ENCODE measurements at places on chromosomes 11 and 22.

DNA sequence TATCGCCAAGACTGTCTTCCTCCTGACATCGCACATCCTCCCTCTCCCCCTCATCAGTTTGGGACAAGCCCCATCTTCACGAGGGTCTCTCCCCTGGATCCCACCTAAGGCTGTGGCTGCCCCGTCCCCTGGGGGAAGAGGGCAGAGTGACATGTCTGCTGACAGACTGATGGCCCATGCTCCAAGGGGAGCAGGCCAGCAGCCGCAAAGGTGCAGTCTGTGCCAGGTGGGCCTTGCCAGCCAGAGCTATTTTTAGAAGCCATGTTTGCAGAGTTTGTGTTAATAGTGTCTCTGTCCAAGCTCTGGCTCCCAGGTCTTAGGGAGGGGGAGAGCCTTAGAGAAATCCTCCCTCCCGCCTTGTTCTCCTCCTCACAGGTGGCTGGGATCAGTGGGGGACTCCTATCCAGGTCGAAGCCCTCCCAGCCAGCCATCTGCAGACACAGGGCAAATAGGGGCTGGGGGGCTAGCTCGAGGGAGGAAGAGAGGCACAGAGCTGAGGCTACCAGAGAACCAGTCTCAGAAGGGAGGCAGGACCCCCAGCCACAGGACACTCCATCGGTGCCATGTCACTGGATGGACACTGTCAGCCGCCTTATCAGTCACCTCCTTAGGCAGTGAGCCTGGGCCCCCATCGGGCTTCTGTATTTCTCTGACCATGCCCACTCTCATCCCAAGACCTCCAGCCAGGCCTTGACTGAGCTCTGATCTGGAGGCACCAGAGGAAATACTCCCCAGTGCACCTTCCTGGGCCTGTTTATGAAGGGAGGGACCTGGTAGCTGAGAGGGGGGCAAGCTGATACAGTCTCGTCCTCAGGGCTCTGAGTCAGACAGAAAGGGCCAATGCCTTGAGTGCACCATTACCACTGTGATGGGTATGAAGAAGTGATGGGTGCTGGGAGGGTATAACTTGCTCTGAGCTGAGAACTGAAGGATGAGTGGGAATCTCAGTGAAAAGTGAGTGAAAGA is 49.3 kb downstream of the CHRDL2 start:
- no peak for DNase-seq

DNA sequence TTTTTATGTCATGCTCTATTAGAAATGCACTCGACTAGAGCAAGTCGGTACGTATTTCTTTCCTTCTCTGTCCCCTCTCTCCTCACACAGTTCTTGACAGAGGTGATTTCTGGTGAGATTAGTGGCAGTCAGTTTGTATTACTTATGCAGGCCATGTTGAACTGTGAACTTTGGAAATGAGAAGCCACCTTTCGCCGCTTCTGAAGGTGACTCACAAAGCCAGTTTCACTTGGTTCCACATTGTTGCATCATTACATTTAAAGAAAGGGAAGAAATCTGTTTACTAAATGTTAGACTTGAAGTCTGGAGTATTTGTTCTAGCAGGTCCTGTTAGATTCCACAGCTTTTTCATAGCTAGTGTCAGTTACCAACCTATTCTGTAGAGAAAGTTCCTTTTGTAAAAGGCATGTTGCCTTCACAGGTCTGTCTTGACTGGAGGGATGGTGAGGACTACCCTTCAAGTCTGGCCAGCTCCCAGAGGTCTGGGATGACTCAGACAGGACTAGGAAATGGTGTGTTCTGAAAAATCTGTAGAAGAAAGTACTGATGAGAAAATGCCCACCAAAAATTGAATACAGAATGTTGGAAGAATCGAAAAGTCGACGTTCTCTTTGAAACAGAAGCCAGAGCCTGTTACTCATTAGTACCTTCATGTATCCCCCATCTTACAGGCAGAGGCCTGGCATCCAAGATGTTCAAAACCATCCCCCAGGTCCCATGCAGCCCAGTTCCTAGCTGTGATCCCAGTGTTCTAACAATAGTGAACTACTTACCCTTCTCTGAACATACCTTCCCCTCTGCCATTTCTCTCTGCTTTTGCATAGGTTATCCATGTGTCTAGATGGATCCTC is 181.4 kb downstream of the DBX1 start:
- DNase-seq = no peak

DNA sequence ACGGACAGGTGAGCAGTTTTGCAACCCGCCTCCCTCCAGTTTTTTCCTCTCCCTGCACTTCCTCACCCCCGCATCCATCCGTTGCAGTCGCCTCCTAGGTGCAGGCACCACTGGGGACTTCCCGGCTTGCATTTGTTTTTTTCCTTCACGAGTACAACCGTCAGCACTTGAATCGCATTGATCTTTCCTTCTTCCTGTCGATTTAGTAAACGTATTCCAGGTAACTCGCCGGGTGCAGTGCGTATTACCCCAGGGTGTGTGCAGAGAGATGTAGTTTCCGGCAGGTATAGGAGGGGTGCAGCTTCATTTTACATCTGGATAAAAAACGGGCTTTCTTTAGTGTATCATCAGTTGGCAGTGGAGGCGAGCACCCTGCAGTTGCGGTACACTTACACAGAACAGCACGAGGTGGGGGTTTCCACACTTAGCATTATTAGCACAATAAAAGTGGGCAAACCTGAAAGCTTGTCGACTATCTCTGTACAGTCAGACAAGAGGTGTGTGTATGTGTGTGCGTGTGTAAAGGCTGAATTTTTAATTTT is at the start of gene SORL1-AS1:
TSS of gene SORL1-AS1 (minus strand) at position 359 of the 542 bp plus-strand sequence.
- DNase-seq = peak; percentile 67

DNA sequence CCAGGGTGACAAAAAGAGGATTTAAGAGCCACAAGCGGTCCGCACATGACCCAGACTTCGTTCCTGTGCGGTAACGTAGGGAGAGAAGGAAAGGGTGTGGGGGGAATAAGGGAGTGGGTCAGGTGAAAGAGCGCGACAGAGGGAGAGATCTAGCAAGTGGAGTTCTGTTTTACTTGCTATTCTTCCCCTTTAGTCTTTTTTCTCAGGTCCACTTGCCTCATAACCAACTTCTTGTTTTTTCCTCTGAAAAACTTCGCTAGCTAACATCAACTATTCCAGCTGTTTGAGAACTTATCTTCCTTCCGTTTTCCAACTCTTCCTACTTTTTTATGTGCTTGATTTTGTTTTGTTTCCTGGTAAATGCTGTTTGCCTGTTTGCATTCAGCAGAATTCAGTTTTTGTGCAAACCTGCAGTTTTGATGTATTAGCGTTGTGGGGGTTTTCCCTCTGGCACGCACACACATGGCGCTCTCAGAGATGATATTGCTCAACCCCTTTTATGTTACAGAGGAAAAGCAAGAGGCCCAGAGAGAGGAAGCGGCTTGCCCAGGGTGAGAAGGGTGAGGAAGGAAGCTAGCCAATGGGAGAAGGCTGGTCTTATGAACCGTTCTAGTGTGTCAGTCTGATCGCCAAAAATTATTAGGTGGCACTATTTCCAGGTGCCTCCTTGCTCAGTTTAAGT is 592 bp upstream of the CTSC start:
- peak; percentile 31 for DNase-seq

- DNase-seq = no peak
These were observed 5.3 kb downstream of the EXPH5 start for GRCh38 chr11:108588287-108588686.

DNA sequence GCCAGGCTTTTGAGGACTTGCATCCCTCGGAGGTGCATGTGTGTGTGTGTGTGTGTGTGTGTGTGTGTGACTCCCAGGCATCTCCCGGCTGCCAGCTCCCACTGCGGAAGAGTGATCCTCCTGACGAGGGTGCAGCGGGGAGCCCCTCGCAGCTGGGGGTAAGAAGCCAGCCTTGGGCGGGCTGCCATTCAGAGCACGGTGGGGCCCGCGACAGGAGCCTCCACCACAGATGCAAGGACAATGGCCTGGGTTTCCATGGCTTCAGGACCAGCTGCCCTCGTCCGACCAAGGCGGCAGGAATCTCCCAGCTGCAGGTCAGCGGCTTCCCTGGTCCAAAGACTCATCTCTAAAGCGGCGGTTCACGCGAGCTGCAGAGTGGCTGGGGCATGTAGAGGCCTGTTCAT is 908.5 kb downstream of the BRD1 start:
- DNase-seq = no peak

DNA sequence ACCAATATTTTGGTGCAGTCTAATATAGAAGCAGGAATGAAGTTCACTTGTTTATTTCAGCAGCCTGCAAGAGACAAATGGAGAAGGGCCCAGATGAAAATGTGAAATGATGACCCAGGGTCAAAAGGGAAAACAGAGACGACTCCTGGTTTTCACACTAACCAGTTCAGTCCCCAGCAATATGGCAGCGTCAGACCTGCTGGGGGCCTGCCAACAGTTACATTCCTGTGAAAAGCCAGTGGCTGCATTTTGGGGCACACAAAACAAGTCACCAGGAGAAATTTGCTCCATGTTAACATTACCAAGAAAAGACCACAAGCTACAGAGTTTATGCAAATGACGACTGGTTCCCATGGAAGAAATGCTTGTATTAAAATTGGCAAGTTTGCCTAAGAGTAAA is 80.2 kb downstream of the CCDC34 start:
- DNase-seq = no peak

GRCh38 chr22:19868333-19868732 is 13.7 kb upstream of the GNB1L start:
- no peak for DNase-seq

DNA sequence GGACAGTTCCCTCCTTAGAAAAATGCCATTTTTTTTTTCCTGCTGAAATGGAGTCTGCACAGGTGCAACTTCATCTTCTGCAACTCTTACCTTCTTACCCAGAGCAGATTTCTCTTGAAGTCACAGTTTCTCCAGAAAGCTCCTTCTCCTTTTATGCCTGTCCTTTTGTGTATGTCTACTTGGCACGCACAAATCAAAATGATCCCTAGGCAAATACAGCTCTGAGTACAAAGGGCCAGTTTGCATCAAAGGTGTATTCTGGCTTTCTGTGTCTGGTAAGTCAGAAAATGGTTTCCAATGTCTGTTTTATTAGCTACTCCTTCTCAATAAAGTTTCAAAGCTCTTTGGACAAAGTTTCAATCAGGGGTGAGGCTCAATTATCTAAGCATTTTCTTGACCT is 2.5 kb downstream of the CLDN25 start:
- no peak for DNase-seq

GRCh38 chr11:11039208-11039965 is 181.5 kb upstream of the ZBED5 start:
- no peak for DNase-seq

DNA sequence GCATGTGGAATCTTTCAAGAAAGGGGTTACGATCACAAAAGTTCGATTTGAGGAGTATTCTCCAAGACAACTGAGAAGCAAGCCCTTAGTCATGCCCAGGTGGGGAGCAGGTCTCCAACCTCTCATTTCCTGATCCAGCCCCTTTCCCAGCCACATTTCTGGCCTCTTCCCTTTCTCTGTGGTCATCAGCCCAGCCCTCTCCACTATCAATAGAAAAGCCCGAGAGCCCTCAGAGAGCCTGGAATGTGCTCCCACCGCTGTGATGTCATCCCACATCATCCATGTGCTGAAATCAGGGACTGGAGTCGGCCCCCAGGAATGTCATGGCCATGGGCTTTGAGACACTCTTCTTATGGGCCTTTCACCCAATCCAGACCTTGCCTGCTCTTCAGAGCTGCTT is 62.6 kb downstream of the KCNJ1 start:
- no peak for DNase-seq

- DNase-seq = no peak
These were observed 4.3 kb upstream of the LRP5 start for GRCh38 chr11:68308068-68308467.

DNA sequence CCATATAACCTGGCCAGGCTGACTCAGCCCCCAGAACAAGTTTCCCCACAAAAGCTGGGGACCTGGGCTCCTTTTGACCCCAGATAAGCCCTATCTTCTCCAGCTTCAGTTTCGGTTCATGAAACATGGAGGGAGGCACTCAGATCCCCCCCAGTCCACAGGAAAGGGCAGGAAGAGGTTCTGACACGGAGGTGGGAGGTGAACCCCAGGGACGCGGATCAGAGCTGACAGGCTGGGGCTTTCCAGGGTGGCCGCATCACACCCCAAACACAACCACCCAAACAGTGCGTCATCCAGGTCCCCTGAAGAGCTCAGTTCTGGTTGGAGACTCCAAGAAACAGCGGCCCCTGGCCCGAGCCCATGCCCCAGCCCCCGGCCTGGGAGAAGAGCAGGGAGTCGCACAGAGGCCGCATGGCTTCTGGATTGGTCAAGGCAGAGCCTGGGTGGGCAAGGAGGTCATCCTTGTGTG is 44.3 kb upstream of the A4GALT start:
- DNase-seq = no peak

DNA sequence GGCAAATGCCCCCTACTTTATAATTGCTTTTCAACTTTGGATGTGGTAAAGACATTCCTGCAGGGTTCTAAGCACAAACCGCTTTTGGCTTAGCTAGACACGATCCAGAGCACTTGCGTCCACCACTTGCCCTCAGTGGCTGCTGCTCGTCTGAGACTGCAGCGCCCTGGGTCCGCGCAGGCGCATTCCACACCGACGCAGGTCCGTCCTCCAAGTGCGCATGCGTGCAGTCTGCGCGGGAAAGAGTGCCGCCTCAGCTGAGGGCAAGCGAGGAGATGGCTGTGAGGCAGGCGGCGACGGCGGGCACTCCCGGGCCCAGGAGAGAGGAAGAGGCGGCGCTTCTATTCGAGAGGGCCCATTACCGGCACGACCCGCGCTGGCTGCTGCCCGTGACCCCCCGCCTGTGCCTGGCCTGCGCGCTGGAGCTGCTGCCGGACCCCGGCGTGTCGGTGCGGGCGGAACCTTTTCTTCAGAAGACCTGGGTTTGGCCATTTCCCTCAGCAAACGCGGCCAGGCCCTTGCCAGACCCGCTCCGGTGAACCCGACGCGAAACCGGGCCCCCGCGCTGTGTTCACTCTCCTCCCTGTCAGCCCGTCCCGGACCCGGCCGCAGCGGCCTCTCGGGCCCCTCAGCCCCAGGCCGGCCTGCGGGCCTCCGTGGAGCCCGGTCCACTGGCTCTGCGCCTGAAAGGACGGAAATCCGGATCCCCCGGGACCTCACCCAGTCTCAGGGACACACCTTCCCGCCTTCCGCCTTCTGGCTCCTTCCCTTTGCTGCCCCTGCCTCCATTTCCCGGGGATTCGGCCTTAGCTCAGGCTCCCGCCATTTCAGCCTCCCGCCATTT is at the start of gene MEI1:
TSS of gene MEI1 (plus strand) at position 240 of the 844 bp plus-strand sequence. CDS start at position 276, 36 bp downstream.
- DNase-seq = peak; percentile 86

GRCh38 chr11:46912526-46913150 is 5.7 kb downstream of the LRP4 start:
- DNase-seq = no peak

- no peak for DNase-seq
These were observed 51.8 kb downstream of the MICAL3 start for GRCh38 chr22:17972385-17973191.

DNA sequence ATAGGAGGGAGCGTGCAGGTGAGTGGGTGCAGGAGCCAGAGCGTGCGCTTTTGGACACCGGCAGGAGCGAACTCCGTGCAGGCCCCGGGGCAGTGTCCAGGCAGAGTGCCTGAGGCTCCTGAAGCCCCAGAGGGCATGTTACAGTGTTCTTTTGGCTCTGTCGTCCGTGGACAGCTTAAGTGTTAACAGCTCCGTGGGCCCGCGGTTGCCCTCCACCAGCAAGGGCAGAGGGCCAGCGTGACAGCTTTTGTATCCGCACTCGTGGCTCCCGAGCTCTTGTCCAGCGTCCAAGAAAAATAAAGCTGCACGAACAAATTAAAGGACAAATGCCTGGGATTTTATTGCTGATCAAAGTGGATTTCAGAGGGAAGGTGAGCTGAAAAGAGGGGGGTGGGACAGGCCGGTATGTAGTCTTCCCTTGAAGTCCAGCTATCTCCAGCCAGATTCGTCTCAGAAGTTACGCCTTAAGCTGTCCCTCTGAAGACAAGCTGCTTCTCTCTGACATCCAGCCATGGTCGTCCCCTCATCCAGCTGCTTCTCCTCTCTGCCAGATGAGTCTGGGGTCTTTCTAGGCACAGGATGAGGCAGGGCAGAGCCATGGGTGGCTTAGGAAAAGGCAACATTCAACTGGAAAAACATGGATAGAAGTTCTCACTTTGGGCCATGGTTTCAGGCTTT is 968 bp upstream of the TMEM109 start:
- no peak for DNase-seq
